ENCODE measurements at places on chromosomes 1 and 21. TPM values are rescaled to one million over a fixed set of nuclear protein-coding genes. Genes with fewer than 3 reads are reported as not detected.

RNF207 gene
- 32.4 TPM for total RNA-seq

- DNase-seq: no peak
Measured at GRCh38 chr1:195251900-195252299, 1356.3 kb downstream of the KCNT2 start.

- no peak for DNase-seq
Measured at GRCh38 chr1:202004711-202005110, 5.7 kb upstream of the ELF3 start.

DNA sequence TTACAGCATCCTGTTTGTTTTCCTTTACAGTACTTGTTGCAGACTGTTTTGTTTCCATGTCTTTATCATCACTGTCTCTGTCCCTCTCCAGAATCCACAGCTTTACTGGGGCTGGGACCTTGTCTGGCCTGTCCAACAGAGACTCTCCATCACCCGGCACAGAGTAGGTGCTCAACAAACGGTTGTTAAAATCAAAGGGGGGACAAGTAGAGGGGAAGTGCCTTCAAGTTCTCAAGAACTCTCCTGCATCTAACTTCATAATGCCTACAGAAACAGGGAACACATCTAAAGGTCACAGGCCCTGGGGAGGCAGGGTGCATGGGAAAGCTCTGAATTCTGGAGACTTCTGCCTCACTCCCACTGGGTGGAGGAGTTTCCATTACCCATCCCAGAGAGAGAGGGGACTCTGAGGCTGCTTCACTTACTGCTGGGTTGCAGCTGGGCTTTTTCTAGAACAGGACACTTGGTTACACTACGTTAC lies 2.3 kb upstream of the ECE1 start:
- no peak for DNase-seq
